ENCODE measurements at places on chromosomes 2 and 18.

DNA sequence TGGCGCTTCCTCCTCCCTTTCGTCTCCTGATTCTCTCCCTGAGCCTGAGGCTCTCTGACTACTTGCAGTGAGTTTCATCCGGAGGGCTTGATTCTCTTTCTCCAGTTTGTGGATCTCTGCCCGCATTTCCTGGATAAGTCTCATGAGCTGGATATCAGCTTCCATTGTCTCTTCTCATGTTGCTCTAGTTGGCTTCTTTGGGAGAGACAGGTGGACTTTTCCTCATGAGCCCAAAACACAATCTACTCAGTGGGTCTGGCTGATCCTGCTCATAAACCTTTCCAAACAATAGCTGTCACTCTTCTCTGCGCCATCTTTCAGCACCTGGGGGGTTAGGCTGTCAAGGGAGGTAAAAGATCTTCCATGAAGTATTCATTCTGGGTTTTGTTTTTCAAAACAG lies at the start of gene CCDC195:
TSS of gene CCDC195 (minus strand) at position 165 of the 400 bp plus-strand sequence. CDS start at position 165, 0 bp downstream.
- no peak for DNase-seq

- DNase-seq: no peak
Observed at GRCh38 chr2:117853873-117854272, 39.4 kb downstream of the DDX18 start.

DNA sequence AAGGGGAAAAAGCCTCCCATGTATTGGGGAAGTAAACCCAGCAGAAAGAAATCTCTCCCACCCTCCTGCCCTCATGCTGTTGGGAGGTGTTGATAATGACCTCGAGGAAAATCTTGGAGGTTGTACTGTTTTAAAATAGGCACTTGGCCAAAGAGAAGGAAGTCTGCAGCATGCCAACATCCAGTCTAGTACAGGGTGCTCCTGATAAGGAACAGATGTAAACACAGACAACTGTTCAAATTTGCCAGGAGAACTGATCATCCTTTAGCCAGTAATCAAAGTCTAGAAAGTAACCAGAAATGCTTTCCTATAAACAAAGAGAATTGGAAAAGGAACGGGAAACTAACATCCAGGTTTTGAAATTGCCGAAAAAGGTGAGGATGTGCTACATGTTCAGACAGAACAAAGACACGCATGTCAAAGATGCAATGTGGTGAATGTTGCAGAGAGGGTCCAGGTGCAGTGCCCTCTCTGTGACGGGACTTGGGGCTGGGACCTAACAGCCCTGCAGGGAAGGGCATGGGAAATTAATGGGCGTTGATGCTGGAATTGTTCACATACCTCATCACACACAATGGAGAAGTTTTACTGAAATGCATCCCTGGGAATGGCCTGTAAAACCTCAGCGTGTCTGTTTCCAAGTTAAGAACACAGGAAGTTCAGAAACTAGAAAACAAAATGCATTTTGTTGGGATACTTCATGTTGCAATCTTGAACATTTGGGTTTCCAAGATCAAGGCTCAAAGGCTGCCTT lies 125.7 kb upstream of the RND3 start:
- DNase-seq: no peak

DNA sequence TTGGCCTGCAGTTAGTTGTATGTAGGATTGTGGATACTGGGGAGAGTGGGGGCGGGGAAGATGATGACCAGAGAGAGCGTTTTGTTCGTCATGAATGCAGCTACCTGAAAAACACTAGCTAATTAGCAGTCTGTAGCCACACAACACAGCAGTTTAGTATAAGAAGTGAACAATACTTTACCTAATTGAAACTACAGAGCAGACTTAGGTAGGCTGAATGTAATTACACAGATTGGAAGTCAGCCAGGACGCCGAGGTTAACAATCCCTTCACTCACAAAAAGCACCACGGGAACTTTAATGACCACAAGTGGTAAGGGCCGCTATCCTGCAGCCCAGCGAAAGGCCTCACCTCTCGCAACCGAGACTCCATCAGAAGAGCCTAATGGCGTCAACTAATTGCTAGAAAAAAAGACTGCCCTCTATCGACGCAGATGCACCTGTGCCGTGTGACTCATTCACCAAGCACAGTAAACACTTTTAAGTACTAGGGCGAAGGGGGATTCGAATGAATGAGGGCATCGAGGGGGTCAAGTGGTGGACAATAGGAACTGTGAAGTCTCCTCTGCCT lies 591.0 kb downstream of the ARHGAP15 start:
- no peak for DNase-seq

DNA sequence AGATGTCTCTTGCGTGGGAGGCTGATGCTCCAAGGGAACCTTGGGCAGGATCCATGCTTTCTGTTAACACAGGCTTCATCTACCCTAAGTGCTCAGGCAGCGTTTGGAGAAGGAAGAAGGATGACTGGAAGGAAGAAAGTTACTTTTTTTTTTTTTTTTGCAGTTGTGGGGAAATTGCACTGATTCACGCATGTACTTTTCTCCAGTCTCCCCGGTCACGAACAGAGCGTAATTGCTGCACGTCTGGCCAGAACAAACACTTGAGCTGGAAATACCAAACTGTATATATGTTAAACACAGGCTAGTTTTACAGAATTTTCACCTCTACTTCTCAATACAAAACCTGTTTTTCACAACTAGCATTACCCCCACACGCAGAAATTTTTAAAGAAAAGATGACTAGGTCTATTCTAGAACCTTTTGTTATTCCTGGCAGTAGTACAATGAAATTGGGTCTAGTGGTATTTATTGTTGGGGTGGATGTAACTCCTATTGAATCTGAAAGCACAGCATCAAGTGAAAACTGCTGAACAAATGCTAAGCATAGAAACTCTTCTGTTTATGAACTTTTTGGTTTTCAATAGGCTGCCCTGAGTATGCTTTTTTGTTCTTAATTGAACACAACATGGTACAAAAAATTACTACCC lies 9.3 kb upstream of the SCYGR5 start:
- no peak for DNase-seq

Measured in urinary bladder (tissue), 4 donors.